ENCODE measurements at places on chromosomes 4 and X.

DNA sequence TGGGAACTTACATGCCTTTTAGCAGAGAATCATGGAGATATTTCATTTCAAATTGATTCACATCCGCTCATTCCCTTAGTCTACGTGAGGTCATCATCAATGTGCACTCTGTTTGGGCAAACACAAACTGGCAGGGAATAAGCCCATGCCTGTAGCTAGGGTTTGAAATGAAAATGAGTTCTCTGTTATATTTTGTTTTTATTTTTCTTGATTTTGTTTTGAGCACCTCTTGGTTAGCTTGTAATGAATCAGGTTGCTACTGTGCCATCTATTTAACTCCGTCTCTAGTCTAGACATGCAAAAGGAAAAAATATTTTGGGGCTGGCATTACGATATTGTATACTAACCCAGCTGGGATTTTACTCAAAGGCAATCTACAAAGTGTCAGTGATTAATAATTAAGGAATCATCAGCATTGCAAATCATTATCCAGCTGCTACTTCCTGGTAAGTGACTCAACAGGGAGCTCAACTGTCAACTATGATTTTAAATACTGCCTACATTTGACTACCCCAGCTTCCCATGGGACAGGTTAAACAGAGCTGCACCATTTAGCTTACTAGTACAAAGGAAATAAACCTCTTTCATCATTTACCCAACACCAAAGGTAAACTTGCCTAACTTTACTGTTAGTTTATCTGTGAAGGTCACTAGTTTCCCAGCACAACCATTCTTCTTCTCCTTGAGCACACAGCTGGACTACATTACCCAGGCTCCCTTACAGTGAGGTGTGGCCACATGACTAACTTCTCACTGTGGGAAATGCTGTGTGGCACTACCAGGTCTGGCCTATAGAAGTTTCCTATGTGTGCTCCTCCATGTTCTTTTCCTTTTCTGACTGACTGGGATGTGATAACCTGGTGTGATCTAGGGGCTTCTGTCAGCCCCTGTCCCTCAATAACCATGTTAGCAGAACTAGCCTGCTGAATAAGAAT is 21.2 kb upstream of the TRPC5OS start:
- peak; percentile 44 for DNase-seq

DNA sequence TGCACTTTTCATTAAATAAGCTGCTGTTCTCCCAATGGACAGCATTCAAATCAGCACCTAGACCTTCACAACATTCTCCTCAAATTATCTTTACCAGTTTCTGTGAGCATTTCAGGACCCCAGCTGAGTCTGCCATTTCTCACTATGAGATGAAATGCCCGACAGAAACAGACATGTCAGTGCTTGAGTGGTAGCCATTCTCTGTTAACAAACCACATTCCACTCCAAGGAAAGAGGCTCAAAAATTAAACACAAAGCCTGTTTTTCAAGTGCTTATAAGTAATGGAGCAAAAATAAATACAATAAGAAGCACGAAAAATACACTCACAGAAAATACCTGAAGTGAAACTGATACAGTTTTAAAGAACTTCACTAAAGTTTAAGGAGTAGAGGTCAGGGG is 320.2 kb upstream of the PRPS2 start:
- no peak for DNase-seq

GRCh38 chr4:153789741-153790499 is 1.0 kb upstream of the SFRP2 start:
- no peak for DNase-seq

- DNase-seq, result no peak
Observed at GRCh38 chrX:133405498-133406185, 9.6 kb downstream of the GPC4 start.

GRCh38 chr4:153683763-153684181 is 308 bp upstream of the TLR2 start:
- no peak for DNase-seq

GRCh38 chr4:187544461-187545053 is 451.0 kb upstream of the ZFP42 start:
- no peak for DNase-seq

Data from HT1080 (cell line).